Forelimb muscle (tissue), 1 donor: ENCODE measurements at places on chromosomes 16 and 17.

- no peak for DNase-seq
These were observed 6.1 kb downstream of the ATMIN start for GRCh38 chr16:81041696-81042095.

DNA sequence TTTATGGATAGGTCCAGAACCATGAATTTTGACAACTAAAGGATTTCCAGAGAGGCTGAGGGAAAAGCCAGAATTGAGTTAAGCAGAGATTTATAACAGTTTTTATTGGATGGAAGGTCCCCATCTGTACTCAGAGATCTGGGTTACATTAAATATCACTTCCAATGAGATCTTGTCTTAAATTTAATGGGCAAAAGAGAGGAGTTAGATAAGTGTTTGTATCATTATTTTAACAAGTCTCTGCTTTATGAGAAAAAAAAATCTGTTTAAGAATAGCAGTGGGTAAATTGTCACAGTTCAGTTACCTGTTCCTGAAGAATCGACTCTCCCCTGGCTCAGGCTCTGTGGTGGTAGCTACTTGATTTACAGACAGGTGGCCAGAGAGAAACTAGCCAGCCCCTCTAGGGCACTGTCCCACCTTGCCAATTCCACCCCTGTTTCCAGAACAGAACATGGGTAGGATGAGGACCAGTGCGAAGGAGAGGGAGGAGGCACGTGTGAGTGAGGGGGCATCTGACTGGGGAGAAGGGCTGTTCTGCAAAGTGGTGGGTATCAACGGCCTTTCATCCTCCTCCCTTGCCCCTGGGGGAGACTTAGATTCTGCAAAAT lies 22.1 kb upstream of the CRHR1 start:
- DNase-seq = no peak

GRCh38 chr16:12869698-12870427 lies 31.5 kb upstream of the SHISA9 start:
- no peak for DNase-seq

GRCh38 chr17:48517478-48517877 lies 13.3 kb downstream of the HOXB1 start:
- DNase-seq = no peak

GRCh38 chr16:5060073-5060641 lies 5.6 kb downstream of the C16orf89 start:
- no peak for DNase-seq

- DNase-seq = no peak
These were observed 23.4 kb upstream of the ZFHX3 start for GRCh38 chr16:73071131-73071940.

- DNase-seq = no peak
These were observed 47.9 kb downstream of the UBE2G1 start for GRCh38 chr17:4318596-4318995.

DNA sequence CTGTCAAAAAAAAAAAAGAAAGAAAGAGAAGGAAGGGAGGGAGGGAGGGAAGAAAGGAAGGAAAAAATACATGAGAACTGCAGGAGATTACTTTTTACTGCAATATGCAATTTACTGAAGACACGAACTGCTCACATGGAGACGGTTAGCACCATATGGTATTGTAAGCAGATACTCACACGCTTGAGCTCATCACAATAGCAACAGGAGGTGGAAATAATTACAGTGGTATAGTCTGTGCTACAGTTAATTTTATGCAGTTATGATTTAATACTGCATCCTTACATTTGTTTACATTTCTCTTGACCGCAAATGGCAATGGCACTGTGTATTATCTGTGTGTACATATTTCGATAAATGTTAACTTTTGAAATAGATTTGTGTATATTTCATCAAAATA lies 21.4 kb upstream of the SLC46A1 start:
- no peak for DNase-seq

- DNase-seq = no peak
These were observed 175.6 kb upstream of the IRX3 start for GRCh38 chr16:54462151-54462651.

DNA sequence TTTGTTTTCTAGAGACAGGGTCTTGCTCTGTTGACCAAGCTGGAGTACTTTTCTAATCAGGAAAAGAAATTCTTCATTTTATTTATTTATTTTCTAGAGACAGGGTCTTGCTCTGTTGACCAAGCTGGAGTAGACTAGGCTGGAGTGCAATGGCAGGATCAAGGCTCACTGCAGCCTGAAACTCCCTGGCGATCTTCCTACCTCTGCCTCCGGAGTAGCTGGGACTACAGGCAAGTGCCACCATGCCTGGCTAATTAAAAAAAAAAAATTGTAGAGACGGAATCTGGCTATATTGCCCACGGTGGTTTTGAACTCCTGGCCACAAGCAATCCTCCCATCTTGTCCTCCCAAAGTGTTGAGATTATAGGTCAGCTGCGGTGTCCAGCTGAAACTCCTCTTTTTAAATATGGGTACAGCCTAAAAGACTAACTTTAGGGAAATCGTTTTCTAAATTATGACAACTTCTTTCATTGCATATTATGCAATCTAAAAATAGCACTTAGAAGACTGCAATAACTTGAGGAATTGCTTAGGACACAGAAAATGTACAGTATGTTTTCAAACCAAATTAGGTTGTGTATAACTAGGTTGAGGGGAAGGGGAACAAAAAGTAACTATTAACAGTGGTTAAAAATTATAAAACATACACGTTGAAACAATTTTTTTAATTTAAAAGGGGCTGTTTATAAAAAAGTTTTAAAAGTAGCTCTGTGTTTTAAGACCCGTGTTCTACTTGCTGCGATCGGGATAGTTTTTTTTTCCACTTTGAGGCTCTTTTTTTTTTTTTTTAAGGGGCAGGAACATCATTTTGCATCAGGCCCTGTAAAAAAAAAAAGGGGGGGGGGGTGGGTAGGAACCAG lies 4.7 kb downstream of the PRAC1 start:
- DNase-seq = no peak

DNA sequence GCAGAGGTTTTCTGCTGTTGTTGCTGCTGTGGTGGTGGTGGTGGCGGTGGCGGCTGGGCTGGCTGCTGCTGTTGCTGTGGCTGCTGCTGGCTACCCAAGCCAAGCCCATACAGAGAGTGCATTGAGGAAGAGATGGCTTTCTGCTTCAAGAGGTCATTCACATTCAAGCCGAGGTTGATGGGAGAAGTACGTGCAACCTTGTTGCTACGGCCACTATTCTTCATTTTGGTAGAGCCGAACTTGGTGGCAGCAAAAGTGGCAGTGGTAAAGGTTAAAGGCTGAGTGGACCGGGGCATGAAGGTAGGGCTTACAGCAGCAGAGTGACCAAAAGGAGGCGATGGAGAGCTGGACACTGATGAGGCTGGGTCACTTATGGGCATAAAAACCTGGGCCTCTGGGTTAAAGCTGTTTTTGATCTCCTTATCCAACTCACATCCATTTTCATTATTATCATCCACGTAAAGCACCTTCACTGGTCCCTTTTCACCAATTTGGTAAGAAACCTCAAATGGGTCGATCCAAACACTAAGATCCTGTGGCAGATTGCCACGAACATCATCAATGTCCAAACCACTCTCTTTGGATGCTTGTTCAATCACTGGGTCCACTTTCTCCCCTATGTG lies 2.8 kb downstream of the TOB1 start:
- DNase-seq = no peak

GRCh38 chr16:69131167-69131838 lies 1.1 kb downstream of the CHTF8 start:
- DNase-seq = no peak

DNA sequence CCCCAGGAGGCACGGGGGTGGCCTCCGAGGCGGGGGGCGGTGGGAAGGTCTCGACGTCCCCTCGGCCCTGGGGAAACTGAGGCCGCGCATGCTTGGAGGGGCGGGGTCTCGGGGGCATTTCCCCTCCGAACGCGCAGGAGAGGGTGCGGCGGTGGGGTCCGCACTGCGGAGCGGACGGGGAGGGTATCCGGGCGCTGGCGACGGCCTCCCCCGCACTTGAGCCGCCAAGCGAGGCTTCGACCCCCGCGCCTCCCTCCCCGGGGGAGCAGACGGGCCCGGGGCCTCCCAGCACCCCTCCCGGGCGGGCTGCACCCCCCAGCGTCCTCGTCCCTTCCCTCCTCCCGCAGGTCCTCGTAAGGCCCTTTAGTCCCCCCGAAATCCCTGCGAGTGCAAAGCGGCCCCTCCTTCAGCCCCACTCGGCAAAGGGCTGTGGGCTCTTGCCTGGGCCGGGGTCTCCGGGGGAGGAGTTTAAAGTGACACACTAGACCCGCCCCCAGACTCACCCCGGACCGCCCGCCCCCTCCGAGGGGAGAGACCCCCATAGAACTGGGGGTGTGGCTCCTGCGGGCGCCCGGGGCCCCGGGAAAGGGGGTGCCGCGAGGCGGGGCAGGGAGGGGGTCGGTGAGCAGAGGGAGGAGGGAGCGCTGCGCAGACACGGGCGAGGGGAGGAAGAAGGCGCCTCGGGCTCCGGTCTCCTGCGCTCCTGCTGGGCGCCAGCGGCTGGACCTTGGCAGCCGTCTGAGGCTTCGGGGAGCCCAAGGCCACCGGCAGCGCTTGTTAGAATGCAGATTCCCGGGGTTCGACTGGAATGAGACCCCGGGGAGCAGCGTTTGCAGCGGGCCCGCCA lies 632 bp downstream of the BAIAP3 start:
- no peak for DNase-seq

DNA sequence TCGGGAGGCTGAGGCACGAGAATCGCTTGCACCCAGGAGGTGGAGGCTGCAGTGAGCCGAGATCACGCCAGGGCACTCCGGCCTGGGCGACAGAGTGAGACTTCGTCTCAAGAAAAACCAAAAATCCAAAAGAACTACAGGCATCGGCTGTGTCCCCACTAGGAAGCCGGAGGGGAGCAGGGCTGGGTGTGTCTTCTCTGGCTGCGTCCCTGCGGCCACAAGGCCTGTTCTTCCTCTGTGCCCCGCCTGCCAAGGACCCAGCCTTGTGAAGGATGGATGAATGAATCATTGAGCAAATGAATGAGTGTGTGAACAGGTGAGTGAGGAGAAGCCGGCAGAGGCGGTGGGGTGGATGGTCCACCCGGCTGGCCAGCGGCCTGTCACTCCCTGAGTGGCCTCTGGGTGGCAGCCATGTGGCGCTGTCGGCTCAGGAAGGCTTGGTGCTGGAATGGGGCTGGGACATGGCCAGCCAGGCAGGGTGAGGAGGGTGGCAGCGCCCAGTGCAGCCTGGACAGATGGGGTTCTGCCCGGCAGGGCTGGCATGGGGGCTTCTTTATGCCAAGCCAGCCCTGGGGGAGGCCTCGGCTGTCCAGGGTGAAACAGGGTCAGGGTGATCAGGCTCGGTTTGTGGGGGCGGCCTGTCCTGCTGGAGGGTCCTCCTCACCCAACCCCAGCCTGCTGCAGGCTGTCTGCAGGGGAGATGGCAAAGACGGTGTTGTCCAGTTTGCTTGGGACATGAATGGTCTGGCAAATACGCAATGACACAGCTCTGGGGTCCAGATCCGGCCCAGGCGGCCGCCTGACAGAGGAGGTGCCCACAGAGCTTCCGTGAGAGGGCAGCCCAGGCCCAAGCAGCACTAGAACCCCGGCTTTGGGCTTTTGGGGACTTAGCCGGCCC lies 21.7 kb downstream of the SLC25A10 start:
- no peak for DNase-seq

- DNase-seq = no peak
These were observed 851 bp upstream of the DPEP1 start for GRCh38 chr16:89612415-89613166.

- no peak for DNase-seq
These were observed 31.8 kb downstream of the RHBDL3 start for GRCh38 chr17:32297424-32297823.

GRCh38 chr17:68152161-68152571 lies 95.7 kb upstream of the AMZ2 start:
- no peak for DNase-seq

GRCh38 chr17:82440469-82440981 lies 10.0 kb downstream of the CYBC1 start:
- DNase-seq = no peak

- DNase-seq = no peak
These were observed 2.6 kb downstream of the TK2 start for GRCh38 chr16:66547101-66547989.

- no peak for DNase-seq
These were observed 2.3 kb downstream of the RPUSD1 start for GRCh38 chr16:785563-786535.

DNA sequence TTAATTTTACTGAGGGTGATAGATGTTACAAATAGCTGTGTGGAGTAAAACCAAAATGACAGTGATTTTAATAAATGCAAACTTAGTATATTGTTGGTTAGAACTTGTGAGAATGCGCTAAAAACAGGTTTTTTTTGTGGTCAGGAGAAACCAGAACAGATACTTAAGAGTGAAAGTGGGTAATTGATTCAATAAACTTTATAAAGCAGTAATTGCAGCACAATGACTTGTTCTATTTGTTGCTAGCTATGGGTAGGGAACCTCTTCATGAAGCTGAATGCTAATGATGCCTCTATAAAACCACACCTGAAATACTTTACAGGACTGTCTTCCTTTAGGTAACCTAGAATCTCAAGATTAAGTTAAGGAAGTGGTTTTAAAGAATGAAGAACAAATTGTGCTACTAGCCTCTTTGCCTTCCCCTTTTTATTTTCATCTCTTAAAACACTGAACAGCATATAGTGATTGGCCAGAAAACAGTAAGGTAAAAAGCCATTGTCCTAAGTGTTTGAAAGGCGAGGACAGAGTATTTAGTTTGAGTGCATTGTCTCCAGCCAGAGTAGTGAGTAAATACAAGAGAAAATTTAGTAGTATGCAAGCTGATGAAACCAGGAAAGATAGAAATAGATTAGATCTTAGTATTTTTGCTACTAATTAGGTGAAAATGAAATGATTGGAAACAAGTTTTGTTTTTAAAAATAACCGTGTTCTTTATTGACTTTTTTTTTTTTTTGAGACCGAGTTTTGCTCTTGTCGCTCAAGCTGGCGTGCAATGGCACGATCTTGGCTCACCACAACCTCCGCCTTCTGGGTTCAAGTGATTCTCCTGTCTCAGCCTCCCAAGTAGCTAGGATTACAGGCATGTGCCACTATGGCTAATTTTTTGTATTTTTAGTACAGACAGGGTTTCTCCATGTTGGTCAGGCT lies 6.0 kb downstream of the GGNBP2 start:
- no peak for DNase-seq

DNA sequence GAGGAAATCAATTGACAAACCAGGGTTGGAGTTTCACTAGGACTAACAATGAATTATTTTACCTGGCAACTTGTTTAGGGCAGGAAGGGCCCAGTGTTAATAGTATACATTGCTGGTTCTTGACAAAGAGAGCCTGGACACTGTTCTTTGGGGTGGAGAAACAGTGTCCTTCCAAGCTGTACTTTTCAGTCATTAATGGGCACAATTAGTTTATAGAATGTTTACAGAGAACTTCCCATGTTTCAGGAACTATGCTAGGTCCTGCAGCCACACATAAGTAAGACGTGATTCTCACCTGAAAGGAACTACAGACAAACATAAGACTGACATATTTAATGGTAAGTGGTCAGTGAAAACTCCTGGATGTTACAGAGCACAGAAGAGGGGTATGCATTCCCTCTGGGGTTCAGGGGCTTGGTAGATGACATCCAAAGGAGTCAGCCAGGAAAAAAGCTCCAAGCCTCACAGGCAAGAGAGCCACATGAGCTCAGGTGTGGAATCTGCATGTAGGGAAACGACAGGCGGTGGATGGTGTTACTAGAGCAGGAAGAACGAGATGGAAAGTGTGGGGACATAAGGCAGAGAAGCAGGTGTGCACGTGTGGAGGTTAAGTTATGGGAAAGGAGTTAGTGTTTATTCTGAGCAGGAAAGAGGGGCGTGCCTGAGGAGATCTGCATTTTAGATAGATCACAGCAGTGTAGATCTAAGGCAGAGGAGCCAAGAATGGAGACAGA lies 3.8 kb upstream of the DYNLL2 start:
- DNase-seq = no peak
